ENCODE measurements at places on chromosomes 2 and 18.

DNA sequence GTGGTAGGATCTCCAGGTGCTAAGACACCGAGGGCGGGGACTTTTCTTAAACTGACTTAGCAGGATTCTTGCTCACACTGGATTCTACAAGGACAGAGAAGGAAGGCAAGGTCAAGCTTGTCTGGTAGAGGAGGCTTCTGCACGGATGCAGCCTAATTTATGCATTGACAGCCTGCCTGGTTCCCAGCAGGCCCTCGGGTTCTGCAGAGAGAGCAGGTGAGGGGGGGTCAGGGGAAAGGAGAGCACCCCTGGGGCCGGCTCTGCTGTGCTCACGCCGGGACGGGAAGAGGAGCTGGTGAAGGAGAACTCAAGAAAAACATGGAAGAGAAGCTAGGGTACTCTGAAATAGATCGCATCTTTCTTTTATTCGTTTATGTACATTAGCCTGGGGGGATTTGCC, 46.4 kb downstream of the ADI1 start:
- DNase-seq, result no peak

DNA sequence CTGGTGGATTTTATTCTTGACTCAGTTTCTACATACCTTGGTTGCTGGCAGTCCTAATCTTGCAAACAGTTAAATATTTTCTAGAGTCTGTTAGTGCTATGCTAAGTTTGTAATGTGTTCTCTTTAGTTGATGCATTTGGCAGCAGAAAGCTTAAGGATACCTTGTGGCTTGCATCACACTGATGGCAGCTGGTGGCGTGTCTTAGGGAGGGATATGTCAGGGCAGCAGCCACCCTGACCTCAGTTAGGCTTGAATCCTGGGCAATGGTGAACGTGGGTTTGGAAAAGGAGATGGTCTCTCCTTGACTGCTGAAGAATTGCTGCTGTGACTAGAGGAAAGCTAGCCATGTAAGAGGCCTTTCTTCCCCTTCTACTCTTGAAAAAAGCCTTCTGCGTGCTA, 4.2 kb downstream of the IAH1 start:
- DNase-seq, result no peak

DNA sequence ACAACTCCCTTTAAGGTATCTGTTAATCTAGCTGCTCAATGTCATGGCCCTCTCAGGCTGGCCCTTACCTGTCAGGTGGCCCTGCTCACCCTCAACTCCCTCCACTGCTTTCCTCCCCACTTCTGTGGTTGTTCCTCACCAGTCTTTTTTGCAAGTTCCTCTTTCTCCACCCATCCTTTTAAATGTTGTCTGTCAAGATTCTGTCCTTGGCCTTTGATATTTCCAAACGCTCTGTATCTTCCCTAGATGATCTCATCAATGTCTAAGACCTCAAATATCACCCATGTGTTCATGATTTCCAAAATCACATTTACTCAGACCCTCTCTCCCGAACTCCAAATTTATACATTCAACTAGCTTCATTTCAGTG, 3.5 kb downstream of the PTPN2 start:
- DNase-seq, result no peak

- no peak for DNase-seq
These were observed 83.8 kb upstream of the KLHL29 start for GRCh38 chr2:23301136-23301535.

DNA sequence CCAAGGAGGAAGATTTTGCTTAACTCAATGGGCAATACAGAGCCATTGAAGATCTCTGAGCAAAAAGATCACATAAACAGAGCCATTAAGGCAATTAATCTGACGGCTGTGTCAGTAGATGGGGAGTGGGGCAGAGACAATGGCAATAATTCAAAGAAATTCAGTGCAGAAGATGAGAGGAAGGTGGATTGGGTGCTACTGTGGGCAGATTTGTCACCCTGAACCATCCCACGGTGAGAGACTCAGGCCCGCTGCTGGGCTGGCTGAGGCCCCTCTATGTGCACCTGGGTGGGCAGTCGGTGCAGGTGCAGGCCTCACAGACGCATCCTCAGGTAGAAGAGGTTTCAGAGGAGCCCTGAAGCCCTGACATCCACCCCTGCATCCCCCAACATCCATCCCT, 458.6 kb downstream of the EIPR1 start:
- no peak for DNase-seq

- no peak for DNase-seq
These were observed 91.8 kb downstream of the ACVR1 start for GRCh38 chr2:157784169-157784822.

DNA sequence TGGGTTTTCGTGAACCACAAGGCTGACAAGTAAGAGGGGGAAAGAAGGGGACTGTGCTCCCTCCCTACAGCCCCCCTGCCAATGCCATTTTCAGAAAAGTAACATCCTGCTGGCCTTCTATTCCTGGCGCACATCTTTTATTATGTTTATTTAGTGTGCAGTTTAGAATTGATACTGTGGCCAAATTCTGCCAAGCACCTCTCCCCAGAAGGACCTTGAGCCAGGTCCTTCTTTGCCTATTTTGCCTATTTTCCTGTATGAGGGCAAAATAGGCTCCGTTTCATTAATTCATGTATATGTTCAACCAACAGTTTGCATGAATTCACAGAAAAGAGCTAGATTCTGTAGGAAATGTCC, 136.0 kb downstream of the MYO3B start:
- DNase-seq, result no peak

- DNase-seq, result no peak
These were observed 100.2 kb upstream of the FOSL2 start for GRCh38 chr2:28292491-28292890.

GRCh38 chr2:70515938-70516337, 37.7 kb downstream of the TGFA start:
- no peak for DNase-seq

GRCh38 chr18:12928641-12929040, 19.2 kb upstream of the SEH1L start:
- no peak for DNase-seq

DNA sequence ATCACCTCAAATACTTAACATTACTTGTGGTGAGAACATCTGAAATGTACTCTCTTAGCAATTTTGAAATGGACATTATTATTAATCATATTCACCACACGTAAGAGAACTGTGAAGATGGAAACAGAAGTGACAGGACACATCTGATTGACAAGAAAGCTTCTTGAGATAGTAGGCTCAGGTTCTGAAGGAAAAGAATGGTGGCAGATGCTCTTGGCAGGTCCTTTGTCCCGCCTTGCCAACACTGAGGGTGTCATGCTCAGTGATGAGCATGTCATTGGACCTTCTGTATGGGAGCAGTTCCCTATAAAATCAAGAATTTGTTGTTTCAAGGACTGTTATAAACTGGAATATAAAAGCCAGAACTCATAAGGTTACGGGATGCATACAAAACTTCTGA, 428.1 kb downstream of the THSD7B start:
- DNase-seq, result no peak

DNA sequence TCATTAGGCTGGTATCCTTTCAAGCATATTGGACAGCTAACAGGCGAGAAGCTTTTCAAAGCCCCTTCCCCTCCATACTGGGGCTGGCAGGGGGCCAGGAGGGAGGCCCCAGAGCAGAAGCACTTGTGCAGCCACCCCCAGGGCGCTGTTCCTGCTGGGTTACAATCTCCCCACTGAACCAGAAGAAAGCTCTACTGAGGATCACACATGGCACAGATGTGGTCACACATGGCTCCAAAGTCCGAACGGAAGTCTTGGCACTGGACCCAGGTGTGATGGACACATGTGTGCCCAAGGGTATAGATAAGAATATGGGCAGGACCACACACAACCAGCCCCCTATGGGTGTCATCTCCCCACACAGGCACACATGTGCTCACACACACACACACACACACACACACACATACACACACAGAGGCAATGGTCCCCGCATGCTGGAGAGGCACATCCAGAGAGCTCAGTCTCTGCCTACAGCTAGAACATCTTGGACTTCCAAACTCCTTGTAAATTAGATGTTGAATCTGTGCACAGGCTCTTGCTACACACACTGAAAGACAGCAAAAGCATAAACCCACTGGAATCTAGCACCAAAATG, 56.4 kb downstream of the TTC32 start:
- no peak for DNase-seq

- DNase-seq, result no peak
These were observed 477.1 kb upstream of the TCF4 start for GRCh38 chr18:56065086-56065485.

DNA sequence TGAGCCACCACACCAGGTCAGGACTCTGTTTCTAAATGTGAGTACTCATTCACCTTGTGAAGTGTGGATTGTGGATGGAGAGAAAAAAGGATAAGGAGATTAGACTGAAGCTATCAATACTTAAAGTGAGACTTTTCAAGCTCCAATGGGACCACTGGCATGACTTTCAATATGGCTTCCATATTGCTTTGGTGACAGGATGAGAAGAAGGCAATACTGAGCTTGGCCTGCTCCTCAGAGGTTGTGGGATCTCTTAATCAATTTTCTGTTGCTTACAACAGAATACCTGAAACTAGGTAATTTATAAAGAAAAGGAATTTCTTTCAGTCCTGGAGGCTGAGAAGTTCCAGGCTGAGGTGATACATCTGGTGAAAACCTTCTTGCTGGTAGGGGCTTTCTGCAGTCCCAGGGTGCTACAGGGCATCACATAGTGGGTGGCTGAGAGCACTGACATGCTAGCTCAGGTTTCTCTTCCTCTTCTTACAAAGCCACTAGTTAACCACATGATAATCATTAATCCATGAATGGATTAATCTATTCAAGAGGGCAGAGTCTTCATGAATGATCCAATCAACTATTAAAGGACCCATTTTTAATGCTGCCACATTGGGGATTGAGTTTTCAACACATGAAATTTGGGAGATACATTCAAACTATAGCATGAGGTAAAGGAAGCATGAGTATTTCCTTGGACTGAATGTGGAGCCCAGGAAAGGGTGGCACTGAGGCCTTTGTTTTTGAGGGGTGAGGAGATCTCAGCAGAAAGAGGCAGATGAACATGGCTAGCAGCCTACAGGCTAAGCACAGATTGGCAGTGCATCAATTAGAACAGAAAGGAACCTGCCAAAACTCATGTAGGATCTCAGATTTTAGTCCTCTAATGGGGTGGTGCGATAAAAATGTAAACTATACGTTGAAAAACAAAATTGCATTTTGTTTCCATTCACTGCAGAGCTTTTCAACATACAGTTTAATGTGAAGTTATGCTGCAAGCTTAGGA, 274.5 kb downstream of the PIK3C3 start:
- DNase-seq, result peak; percentile 5

DNA sequence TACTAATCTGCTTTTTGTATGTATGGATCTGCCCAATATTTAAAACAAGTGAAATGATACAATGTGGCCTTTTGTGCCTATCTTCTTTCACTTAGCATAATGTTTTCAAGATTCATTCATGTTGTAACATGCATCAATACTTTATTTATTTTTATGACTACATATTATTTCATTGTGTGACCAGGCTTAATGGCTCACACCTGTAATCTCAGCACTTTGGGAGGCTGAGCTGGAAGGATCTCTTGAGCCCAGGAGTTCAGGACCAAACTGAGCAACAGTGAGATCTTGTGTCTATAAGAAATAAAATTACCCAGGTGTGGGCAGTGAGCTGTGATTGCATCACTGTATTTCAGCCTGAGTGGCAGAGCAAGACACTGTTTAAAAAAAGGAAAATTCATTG, 33.2 kb downstream of the SPOPL start:
- DNase-seq, result no peak

DNA sequence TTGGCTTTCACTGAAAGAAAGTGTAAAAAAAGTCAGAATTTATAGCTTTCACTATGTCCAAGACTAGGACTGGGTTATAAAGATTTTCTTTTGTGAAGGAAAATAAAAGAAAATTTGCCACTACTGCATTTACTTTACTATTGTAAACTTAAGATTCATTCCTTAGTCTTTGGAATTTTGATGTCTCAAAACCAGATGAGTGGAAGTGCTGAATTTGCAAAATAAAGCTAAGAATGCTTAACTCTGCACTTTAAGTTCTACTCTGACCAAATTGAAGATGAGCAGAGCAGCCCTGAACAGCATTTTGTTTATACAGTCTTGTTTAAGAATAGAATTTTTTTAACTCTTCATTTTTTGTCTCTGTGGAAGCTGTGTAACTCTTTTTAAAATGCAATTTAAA, 102.4 kb downstream of the ICA1L start:
- DNase-seq, result no peak

- DNase-seq, result no peak
These were observed 104.0 kb upstream of the POU3F3 start for GRCh38 chr2:104749856-104750460.

DNA sequence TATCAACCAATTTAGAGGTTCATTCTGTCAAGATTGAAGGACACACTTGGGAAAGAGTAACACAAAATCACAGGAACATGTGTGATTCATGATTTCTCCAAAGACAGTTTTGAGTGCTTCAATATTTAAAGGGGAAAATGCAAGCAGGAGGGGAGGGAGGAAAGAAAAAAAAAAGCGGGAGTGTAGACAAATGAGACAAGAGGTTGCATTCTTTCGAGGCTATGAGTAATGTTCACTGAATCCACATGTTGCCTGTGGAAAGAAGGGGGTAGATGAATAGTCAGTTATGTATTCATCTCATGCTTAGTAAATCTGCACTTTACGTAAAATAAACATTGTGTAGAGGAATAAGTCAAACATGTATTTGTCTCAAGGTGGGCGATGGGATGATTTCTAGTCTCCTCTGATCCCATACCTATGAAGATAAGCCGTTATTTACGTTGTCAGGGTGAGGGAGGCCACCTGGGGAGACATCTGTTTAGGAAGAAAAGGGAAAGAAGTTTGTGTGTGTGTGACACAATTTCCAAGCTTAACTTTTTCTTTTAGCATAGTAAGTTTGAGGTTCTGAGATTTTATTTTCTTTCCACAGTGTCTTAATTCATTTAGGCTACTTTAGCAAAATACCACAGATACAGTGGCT, 211.0 kb upstream of the ZC3H15 start:
- no peak for DNase-seq

DNA sequence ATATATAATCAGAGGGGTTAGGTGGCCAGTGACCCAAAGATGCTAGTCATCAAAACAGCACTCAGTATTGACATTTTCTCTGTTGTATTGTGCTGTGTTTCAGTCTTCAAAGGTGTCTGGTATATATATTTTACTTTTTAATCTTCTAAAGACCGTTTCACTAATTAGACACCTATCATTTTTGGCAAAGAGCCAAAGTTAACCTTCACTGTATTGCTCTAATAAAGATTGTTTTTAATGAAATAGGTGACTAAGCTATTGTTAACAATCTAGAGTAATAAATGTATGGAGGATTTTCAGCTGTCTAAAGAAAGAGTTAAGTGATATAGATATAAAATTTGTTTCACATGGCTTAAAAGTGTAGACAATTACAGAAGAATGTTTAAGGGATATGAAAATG, 264.0 kb downstream of the CNTNAP5 start:
- DNase-seq, result no peak

GRCh38 chr2:184472481-184472880, 125.8 kb upstream of the ZNF804A start:
- DNase-seq, result no peak

All from NCI-H446 treated with DMSO at 0.1 percent for 48 hours (cell line).